ENCODE measurements at places on chromosomes 1 and 21.

GRCh38 chr1:113998361-113998760, 19.1 kb downstream of the OLFML3 start:
- no peak for DNase-seq

- no peak for DNase-seq
These were observed 190.5 kb downstream of the HS2ST1 start for GRCh38 chr1:87104945-87105344.

GRCh38 chr1:196734006-196734405, 40.6 kb upstream of the CFHR3 start:
- no peak for DNase-seq

DNA sequence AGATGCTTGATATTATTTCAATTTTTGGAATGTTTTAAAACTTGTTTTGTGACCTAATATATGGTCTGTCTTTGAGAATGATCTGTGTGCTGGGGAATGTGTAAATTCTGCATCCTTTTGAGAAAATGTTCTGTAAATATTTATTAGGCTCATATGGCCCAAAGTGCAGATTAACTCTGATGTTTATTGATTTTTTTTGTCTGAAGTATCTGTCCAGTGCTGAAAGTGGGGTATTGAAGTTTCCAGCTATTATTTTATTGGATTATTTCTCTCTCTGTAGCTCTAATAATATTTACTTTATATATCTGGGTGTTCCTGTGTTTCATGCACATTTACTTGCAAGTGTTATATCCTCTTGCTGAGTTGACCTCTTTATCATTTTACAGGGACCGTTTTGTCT, 1397.2 kb downstream of the PLA2G4A start:
- no peak for DNase-seq

DNA sequence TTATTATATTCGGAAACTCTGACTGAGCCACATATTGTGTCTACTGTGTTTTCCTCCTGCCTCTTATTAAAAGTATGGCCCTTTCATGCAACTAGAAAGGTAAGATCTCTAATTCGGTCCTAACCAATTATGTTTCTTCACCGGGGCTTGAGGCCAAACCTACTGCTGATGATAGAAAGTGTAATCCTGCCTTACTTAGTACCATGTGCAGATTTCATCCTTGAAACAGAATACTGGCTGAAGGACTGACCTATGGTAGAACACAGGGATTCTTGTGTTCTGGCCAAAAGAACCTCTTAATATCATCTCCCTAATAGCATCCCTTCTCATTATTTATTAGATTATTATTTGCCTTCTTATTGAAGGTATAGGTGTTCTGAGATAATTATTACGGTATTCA, 72.6 kb downstream of the TOR3A start:
- no peak for DNase-seq

DNA sequence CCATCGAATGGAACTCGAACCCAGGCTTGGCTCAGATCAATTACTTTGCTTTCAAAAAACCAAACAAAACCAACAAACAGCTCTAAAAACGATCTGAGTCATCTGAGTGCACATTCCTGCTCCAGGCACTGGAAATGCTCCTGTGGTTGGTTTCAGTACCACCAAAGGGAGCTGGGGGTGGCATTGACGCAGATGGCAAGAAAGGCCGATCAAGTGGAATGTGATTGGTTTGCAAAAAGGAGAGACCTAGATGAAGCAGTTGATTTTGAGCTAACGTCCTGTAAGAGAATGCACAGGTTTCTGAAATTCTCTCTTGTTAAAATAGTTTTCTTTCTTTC, 39.5 kb downstream of the PIK3CD start:
- DNase-seq: no peak

DNA sequence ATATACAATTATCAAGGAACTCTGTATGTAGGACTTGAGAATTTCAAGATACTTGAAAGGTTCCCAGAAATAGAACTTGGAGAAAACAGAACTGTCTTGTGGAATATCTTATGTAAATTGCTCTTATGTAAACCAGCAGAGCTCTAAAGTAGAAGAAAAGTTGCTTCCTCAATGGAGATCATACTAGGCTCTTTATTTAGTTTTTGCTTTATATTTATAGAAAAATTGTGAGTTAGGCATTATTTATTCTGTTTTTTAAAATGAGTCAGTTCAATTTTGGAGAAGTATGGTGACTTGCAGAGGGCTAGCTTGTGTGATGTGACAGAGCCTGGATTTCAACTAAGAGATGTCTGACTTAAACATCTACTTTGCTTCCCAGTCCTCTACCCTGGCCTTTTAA, 40.4 kb downstream of the ATP6V1G3 start:
- DNase-seq: peak; percentile 76

GRCh38 chr21:42108554-42109340, 37.6 kb downstream of the UMODL1 start:
- no peak for DNase-seq

GRCh38 chr21:33386222-33386784, 16.9 kb upstream of the IFNGR2 start:
- no peak for DNase-seq

DNA sequence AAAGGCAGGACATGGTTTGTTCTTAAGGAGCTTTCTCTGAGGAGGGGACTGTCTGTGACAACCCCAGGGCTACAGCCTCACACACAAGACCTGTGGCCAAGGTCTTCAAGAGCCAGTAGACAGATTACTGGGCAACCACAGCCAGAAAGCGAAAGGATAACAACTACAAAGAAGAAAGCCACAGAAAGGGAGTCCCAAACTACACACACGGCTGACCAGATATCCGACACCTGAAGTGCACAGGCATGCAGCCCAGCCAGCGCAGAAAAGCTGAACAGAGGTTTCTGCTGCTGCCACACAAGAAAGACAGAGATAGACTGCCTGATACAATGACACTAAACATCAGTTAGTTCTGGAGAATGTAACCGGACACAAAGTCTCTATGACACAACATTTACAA, 21.4 kb upstream of the NADK start:
- DNase-seq: no peak

GRCh38 chr1:154730259-154730658, 122.3 kb upstream of the ADAR start:
- DNase-seq: no peak

GRCh38 chr1:28540651-28541050, 12.2 kb upstream of the TRNAU1AP start:
- DNase-seq: no peak

GRCh38 chr21:43269440-43269839, 100.6 kb downstream of the CRYAA start:
- DNase-seq: peak; percentile 23

- DNase-seq: no peak
These were observed 43.0 kb downstream of the PPP2R5A start for GRCh38 chr1:212328248-212328647.

DNA sequence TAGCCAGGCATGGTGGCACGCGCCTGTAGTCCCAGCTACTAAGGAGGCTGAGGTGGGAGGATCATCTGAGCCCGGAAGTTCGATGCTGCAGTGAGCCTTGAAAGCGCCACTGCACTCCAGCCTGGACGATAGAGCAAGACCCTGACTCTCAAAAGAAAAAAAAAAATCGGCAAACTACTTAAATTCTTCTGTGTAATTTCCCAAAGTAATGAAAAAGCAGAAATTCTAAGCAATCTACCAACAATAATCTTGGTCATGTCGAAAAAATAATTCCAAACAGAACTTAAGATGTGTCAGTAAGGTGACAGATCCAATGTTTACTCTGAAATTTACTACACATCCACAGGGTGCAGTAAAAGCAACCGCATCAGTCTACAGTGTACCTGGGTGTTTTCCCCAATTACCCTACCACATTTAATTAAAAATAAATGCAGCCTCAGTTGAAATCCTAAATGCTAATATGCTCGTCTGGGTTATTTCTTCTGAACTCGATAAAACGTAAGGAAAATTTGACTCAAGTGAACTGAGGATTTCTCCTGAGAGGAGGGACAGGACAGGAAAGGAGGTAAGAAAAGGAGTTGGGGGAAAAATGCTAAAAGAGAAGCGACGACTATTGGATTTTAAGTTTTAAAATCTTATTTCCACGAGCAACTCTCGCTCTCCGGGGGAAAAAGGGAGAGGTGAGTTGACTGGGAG, 801 bp downstream of the EPRS1 start:
- DNase-seq: no peak

DNA sequence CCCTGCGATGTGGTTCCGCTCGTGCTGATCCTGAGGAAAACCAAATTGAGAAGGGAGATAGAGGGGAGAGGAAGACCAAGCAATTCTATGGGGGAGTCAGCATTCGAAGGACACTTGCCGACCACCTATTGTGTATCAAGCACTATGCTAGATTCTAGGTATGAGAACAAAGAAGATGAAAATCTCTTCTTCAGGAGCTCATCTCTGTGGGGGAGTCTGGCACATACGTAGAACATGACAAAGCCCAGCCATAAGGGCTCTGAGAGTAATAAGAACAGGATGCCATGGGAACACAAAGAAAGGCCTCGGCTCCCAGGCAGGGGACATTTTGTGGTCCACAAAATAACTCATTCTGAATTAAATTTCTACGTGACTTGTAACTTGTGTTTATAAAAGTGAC, 83.7 kb downstream of the WLS start:
- peak; percentile 19 for DNase-seq

GRCh38 chr1:55334160-55334559, 119.0 kb upstream of the USP24 start:
- no peak for DNase-seq

DNA sequence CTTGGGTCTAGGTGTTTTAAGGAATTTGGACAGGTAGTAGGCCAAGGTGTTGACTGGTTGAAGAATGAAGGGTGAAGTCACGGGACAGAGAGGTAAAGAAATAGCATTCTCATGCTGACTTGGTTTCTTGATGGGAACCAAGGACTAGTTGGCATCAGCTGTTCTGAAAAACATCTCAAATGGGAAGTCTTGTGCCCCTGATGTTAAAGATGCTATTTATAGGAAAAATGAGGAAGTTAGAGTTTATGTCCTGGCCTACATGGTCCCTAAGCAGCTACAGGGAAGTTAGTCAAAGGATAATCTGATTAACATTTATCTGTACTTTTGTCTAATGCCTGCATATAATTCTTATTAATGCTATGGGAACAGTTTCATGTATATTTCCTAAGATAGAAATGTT, 262.4 kb downstream of the HHIPL2 start:
- DNase-seq: no peak

DNA sequence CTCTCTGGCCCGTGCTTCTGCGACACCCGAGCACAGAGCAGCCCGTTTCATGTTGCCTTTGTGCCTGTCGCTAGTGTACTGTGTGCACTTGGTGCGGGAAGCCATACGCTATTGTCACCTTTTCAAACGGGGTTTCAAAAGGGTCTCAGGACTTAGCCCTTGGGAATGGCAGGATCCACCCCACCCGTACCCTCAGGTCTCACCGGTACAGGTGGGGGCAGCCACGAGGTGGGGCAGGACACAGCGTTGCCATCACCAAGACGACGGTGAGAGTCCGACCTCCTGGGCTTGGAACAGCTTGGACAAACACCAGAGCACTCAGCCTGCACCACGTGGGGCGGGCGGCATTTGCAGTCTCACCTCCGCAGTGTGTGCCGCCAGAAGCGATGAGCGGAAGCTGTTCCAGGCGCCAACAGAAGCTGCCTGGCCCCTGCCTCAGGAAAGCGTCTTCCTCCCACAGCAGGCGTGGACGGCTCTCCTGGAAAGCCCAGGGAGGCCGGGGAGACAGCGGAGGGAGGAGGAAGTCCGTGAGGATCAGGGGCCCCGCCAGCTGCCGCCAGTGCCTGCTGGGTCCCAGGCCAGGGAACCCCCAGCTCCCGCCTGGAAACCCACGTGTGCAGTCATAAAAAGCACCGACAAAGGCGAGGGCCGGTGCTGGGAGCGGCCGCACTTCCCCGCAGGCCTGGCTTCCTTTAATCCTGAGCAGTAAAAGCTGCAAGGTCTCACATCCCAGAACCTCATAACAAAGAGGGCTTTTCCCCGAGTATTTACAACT, 131.3 kb upstream of the ARHGEF16 start:
- DNase-seq: no peak

GRCh38 chr1:59034925-59035324, 251.1 kb upstream of the JUN start:
- DNase-seq: no peak

DNA sequence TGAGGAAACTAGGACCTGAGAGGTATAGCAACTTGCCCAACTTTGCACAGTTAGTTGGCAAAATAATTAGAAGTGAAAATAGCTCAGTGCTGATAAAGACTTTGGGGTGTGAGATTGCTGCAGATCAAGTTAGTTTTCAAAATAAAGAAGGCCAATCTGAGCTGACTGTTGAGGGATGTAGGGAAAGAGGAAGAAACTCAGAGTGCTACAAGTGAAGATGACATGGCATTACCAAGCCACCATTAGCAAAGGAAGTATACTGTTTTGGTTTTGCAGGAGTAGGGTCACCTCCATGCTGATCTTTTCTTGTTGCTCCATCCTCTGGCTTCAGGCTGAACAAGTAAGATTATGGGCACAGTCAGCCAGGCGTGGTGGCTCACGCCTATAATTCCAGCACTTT, 78.7 kb upstream of the ADAM30 start:
- no peak for DNase-seq

DNA sequence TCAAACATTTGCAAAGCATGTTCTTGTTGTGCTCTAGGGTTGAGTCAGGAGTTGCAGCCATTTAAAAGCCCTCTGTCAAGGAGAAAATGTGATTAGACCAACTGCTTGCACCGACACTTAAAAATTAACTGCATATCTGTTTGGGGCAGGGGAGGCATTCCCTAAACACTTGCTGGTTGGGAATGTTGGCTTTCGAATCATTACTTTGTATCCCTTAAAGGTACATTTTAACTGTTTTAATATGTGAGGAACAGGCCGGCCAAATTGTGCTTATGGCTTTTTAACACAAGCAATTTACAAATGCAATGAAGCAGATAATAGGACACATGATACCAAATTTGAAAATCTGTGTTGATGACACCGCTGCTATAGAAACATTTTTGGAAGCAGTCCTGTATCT, 159.1 kb downstream of the LHX8 start:
- DNase-seq: no peak
